Neural cell (in vitro differentiated cells): ENCODE measurements at places on chromosomes 5 and 9. TPM values are rescaled to one million over a fixed set of nuclear protein-coding genes. Genes with fewer than 3 reads are reported as not detected.

The WWC1 gene
- polyA plus RNA-seq, result 0.97 and 1.6 TPM in 2 replicates

The RAD17 gene
- 51.8 and 54.8 TPM in 2 replicates for polyA plus RNA-seq

The SLC27A6 gene
- polyA plus RNA-seq, result 0.37 and 1.0 TPM in 2 replicates

The RLN1 gene
- polyA plus RNA-seq, result not detected in 2 replicates

The SOX30 gene
- polyA plus RNA-seq, result not detected in 2 replicates

The CCDC152 gene
- polyA plus RNA-seq, result 0.87 and 1.5 TPM in 2 replicates

The CCL27 gene
- polyA plus RNA-seq, result 0.82 and 2.9 TPM in 2 replicates

The ACOT12 gene
- 1.2 and 3.0 TPM in 2 replicates for polyA plus RNA-seq

The PCDHA4 gene
- polyA plus RNA-seq, result 43.6 and 47.6 TPM in 2 replicates

The LHX3 gene
- polyA plus RNA-seq, result not detected in 2 replicates

The TMEM171 gene
- polyA plus RNA-seq, result not detected in 2 replicates

The TRAF1 gene
- polyA plus RNA-seq, result 0.42 and 0.89 TPM in 2 replicates

The KCNV2 gene
- polyA plus RNA-seq, result not detected in 2 replicates

The SLC6A7 gene
- polyA plus RNA-seq, result 1.5 and 4.6 TPM in 2 replicates

The ZNF618 gene
- 7.1 and 10.3 TPM in 2 replicates for polyA plus RNA-seq

The PPIC gene
- polyA plus RNA-seq, result not detected in 2 replicates

The SNCB gene
- 10.1 and 12.5 TPM in 2 replicates for polyA plus RNA-seq

The CARTPT gene
- 0.71 TPM in 1 of 2 replicates, not detected in the other for polyA plus RNA-seq

The TMEM215 gene
- not detected in 2 replicates for polyA plus RNA-seq

The ZDHHC11B gene
- 9.9 and 12.1 TPM in 2 replicates for polyA plus RNA-seq

The ACER2 gene
- 3.0 and 7.1 TPM in 2 replicates for polyA plus RNA-seq

The SPINK13 gene
- polyA plus RNA-seq, result not detected in 2 replicates

The CTXN3 gene
- polyA plus RNA-seq, result 0.83 and 1.0 TPM in 2 replicates

The ABCA2 gene
- 30.6 and 52.0 TPM in 2 replicates for polyA plus RNA-seq

The FYB1 gene
- polyA plus RNA-seq, result not detected in 2 replicates

The PRLR gene
- 0.50 and 0.78 TPM in 2 replicates for polyA plus RNA-seq

The SPINK4 gene
- not detected in 2 replicates for polyA plus RNA-seq

The RAI14 gene
- 6.0 and 7.8 TPM in 2 replicates for polyA plus RNA-seq

The PCDHB9 gene
- 4.8 and 4.9 TPM in 2 replicates for polyA plus RNA-seq

The GNA14 gene
- 0.40 and 1.1 TPM in 2 replicates for polyA plus RNA-seq

The MEIKIN gene
- polyA plus RNA-seq, result not detected in 2 replicates

The GPR21 gene
- polyA plus RNA-seq, result 2.2 and 7.2 TPM in 2 replicates

The BTNL8 gene
- polyA plus RNA-seq, result not detected in 2 replicates

The RNF208 gene
- 1.2 and 1.5 TPM in 2 replicates for polyA plus RNA-seq

The ENTPD2 gene
- not detected in 2 replicates for polyA plus RNA-seq

The ANKRD34B gene
- 0.08 and 0.32 TPM in 2 replicates for polyA plus RNA-seq

The ZNF462 gene
- 9.1 and 15.8 TPM in 2 replicates for polyA plus RNA-seq

The SPATA31E1 gene
- not detected in 2 replicates for polyA plus RNA-seq

The PCDHB1 gene
- 0.10 TPM in 1 of 2 replicates, not detected in the other for polyA plus RNA-seq

The EFNA5 gene
- polyA plus RNA-seq, result 4.2 and 4.6 TPM in 2 replicates

The CFAP90 gene
- 0.45 and 2.1 TPM in 2 replicates for polyA plus RNA-seq

The FGF1 gene
- polyA plus RNA-seq, result not detected in 2 replicates

The SEC61B gene
- 165 and 203 TPM in 2 replicates for polyA plus RNA-seq

The PCDHA1 gene
- polyA plus RNA-seq, result 0.28 TPM in 1 of 2 replicates, not detected in the other

The ISL1 gene
- 27.6 and 33.6 TPM in 2 replicates for polyA plus RNA-seq

The DMRT3 gene
- not detected in 2 replicates for polyA plus RNA-seq

The TDRD7 gene
- 5.7 and 9.7 TPM in 2 replicates for polyA plus RNA-seq

The DOCK2 gene
- polyA plus RNA-seq, result 0.15 TPM in 1 of 2 replicates, not detected in the other

The ZNF608 gene
- 32.4 and 39.3 TPM in 2 replicates for polyA plus RNA-seq

The POU5F2 gene
- 0.07 and 0.22 TPM in 2 replicates for polyA plus RNA-seq

The SPACA9 gene
- polyA plus RNA-seq, result 4.6 and 5.2 TPM in 2 replicates

The NPR3 gene
- polyA plus RNA-seq, result 1.5 and 1.6 TPM in 2 replicates

The YIPF5 gene
- polyA plus RNA-seq, result 59.6 and 61.6 TPM in 2 replicates

The PCA3 gene
- 0.16 TPM in 1 of 2 replicates, not detected in the other for polyA plus RNA-seq

The IFNA13 gene
- polyA plus RNA-seq, result not detected in 2 replicates

The ECSCR gene
- polyA plus RNA-seq, result not detected in 2 replicates

The GABBR2 gene
- 7.1 and 8.7 TPM in 2 replicates for polyA plus RNA-seq

The TMC1 gene
- not detected in 2 replicates for polyA plus RNA-seq
